ENCODE measurements at places on chromosomes 2 and 18.
A peak's percentile ranks its signal among the peaks of the same experiment; 100 is the strongest.

DNA sequence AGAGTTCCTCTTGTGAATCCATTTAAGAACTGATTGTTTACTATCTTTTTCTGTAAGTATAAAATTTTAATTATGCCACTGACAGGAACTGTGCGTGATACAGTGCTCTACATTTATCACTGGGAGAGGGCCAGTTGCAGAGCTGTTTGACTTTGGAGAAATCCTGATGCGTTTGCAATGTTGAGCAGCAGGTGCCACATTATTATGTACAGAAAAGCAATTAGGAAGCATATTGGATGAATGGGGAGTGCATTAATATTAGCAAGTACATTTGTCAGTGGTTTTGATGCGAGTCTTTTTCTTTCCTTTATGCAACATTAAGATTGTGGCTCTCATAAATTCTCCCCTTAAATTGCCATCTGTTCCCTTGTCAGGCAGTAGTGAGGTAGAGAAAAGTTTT lies 302.3 kb upstream of the FANCL start:
- DNase-seq: no peak

DNA sequence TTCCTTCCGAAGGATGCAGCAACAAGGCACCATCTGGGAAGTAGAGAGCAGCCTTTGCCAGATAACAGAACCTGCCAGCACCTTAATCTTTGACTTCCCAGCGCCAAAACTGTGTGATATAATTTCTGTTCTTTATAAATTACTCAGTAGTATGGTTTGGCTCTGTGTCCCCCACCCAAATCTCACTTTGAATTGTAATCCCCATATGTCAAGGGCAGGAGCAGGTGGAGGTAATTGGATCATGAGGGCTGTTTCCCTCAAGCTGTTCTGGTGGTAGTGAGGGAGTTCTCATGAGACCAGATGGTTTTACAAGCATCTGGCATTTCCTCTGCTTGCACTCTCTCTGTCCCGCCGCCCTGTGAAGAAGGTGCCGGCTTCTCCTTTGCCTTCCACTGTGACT lies 899.9 kb downstream of the TRIB2 start:
- no peak for DNase-seq

- no peak for DNase-seq
Observed at GRCh38 chr2:5538313-5538712, 153.9 kb upstream of the SOX11 start.

- no peak for DNase-seq
Observed at GRCh38 chr2:67633212-67633856, 236.2 kb downstream of the ETAA1 start.

GRCh38 chr2:55555977-55556376 lies 36.5 kb downstream of the CFAP36 start:
- no peak for DNase-seq

GRCh38 chr2:1992280-1992679 lies 248.0 kb upstream of the PXDN start:
- DNase-seq: no peak

- DNase-seq: no peak
Observed at GRCh38 chr18:10289251-10289650, 165.2 kb upstream of the APCDD1 start.

GRCh38 chr2:154439156-154439555 lies 259.3 kb upstream of the KCNJ3 start:
- no peak for DNase-seq

- no peak for DNase-seq
Observed at GRCh38 chr18:3442919-3443318, 7.1 kb upstream of the TGIF1 start.

- peak; percentile 18 for DNase-seq
Observed at GRCh38 chr18:2656237-2656980, 883 bp downstream of the SMCHD1 start.

DNA sequence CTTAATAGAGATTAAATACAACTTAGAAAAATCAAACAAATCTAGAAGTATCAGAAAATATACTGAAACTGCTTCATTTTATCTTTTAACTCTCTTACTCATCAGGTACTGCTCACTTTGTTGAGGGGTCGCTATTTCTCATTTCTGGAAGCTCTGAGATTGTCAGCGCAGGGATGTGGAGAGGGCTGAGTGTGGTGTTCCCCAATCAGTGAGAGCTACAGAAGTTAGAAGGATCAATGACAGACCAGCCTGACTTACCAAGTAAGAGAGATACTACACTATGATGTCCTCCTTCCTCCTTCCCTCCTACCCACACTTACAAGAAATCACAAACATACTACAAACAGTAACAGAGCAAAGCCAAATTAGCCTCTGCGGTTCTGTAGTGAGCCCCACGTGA lies 8.1 kb downstream of the GCFC2 start:
- DNase-seq: no peak

- no peak for DNase-seq
Observed at GRCh38 chr18:75358928-75359327, 68.6 kb downstream of the SMIM21 start.

DNA sequence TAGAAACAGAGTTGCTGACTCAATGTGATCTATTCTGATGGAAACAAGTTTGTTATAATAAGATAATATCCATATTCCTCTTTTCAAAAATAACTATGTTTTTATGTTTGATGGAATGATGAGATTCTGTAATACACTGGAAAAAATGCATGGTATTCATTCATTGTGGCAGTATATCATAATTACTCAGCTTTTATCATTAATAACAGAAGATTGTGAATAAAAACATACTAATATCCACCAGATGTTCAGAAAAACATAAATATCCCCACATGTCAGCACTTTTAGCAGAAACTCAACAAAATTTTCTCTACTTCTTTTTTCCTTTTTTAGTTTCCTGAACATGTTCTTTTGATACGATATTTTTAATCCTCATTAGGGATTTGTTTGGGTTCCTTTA lies 130.9 kb upstream of the CAVIN2 start:
- DNase-seq: no peak

- DNase-seq: no peak
Observed at GRCh38 chr18:11831921-11832320, 19.3 kb upstream of the CHMP1B start.

DNA sequence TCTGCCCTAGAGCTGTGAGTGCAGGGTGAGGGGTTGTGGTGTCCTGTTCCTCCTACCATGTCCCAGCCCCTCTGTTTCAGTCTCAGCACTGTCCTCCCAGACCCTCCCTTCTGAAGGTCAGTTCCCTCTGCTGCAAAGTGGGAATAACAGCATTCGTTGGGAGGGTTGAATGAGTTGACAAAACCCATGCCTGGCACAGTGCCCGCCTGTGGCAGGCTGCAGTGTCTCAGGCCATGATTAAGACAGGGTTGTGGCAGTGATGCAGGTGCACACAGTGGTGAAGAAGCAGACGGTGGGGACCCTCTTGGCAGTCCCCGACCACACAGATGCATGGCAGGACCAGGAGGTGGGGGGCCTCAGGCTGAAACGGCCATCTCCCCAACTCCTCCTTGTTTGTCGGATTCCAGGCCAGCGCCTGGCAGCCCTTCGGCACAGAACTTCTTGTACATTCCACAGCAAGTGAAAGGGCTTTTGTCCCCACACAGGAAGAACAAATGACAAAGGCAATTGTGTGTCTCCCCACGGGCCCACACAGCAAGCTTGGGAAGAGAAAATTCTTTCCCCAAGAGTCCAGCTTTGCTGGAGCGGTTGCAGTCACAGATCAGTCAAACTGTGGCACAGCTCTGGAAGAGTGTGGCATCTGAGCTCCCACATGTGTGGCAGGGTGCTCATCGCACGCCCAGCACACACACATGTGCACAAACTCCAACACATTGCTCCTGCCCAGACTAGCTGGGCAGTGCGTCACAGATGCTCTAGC lies 92.0 kb upstream of the MSH2 start:
- no peak for DNase-seq

GRCh38 chr2:886072-887022 lies 64.3 kb upstream of the SNTG2 start:
- DNase-seq: no peak

DNA sequence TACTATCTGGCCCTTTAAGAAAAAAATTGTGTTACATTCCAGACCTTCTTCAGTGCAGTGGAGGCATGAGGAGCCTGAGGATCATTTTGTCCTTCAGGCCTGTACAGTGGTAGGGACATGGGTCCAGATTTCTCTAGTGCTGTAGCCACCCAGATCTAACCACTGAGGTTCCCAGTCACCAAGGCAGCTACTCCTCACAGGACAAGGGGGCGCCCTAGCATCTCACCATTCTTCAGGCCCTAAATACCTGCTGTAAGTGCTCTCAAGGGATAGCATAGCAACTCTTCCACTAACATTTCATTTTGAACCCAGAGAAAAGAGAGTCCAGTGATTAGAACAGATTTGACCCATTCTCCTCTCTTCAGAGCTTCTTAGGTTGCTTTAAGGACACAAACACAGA lies 1533.0 kb downstream of the LRP1B start:
- no peak for DNase-seq

DNA sequence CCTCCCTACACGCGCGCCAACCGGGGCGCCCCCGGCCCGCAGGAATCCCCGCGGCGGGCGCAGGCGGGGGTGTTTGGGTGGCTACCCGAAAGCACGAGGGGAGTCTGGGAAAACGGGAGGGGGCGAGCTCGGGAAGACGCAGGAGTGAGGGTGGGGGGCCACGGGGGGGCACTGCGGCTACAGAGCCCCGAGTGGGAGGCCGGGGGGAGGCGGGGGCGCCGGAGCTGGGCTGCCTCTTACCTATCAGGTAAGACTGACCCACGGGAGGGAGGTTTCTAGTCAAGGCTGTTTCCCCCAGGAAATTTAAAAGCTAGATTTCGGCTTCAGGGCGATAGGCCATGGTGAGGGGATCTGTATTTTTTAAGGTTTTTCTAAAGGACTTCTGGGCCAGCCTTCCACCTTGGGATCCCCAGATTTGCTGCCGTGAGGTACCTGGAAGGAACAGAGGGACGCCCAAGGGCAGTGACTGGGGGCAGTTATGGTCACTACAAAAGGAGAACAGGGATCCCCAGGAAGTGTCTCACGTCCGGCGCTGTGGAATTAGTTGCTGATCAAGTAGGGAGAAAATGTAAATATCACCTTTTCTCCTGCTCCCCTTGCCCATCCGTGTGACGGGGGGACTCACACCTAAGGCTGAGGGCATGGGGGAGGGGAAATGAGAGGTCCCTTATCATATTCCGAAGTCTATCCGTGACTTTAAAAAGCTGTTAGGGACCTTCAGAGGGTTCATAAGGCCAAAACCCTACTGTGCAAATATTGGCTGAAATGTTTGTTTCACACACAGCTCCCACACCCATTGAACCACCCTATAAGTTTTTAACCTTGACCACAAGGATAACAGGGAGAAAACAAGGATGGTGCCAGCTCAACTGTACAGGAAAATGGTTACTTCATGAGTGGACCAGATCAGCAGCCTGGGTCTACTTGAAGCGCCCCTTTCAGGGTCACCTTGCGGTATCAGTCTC lies 638 bp upstream of the IRS1 start:
- DNase-seq: no peak

- no peak for DNase-seq
Observed at GRCh38 chr2:157182834-157183396, 74.6 kb upstream of the GALNT5 start.

DNA sequence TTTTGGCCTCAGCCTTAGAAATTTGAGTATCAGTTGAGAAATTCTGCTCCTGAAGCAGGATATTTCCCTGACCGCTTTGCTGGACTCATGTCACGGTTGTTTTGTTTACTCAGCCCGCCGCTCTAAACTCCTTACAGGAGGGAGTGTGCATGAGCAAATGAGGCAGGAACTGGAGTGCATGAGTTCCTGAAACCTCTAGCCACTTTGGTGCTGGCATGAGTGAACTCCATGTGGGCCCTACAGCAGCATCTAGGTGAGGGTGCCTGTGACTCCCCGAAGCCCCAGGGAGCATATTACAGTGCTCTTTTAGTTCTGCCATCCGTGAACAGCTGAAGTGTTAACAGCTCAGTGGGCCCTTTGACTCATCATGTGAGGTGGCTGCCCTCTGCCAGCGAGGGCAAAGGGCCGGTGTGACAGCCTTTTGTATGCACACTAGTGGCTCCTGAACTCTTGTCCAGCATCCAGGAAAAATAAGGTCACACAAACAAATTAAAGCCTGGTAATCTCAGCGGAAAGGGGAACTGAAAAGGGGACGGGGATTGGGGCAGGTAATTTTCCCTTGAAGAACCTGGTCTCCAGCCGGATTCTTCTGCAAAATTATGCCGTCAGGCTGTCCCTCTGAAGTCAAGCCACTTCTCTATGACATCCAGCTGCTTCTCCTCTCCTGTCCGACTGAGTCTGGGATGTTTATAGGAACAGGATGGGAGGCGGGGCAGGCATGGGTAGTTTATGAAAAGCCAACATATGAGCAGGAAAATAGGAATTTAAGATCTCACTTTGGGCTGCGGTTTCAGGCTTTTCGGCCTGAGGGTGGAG lies 1668.7 kb downstream of the SUCLG1 start:
- DNase-seq: no peak

GRCh38 chr2:68125821-68126220 lies 31.9 kb upstream of the PNO1 start:
- DNase-seq: no peak

DNA sequence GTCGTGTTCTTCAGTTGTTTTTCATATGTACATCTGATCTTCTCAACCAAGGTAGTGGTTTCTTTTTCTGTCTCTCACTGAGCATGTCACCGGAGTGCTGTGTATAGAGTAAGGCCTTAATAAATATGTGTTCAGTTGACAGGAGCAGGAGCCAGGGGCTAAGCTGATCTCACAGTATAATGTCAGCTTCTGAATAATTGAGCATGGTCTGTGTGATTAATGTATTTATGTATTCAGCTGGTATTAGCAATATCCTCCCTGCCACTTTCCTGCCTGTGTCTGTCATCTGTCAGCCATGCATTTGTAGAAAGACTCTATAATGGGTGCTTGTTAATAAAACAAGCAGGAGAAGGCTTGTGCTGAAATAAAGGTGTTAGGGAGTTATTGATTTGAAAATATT lies 198.9 kb downstream of the ADCYAP1 start:
- DNase-seq: no peak

DNA sequence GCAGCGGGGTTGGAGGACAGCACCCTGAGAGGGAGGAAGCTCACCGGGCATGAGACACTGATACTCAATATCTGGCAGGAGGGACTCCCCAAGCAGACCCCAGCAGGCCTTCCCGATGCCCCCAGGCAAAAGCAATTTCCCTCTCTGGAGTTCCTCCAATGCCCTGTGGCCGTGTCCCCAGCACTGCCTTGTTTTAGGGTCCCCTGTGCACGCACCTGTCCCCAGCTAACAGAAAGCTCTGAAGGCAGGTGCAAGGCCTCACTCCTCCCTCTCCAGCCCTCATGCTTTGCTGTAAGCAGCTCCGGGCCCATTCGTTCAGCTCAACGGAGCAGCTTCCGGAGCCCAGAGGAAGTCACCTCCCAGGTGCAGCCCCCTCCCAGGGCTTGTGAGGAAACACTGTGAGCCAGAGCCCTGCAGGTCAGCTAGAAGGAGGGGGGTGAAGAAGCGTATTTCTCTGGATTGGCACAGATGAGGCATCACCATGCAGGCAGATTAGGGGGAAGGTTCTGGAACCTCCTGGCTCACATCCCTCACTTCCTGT lies 50.3 kb upstream of the ID2 start:
- DNase-seq: no peak

DNA sequence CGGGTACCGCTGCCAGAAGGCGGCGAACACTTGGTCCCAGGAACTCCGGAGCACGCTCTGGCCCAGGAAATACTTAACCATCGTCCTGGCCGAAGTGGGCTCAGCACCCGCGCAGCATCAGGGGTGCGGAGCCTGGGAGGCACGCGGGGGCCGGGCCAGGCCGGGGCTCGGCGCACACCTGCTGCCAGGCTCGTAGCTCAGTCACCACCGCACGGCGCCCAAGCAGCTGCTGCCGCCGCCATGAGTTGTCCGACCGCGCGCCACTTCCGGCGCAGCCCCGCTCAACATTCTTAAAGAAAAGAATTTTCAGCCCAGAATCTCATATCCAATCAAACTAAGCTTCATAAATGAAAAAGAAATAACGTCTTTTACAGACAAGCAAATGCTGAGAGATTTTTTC lies 34.0 kb downstream of the MDH1 start:
- no peak for DNase-seq
